GM23248 (cell line): ENCODE measurements at places on chromosomes 5 and 9.

DNA sequence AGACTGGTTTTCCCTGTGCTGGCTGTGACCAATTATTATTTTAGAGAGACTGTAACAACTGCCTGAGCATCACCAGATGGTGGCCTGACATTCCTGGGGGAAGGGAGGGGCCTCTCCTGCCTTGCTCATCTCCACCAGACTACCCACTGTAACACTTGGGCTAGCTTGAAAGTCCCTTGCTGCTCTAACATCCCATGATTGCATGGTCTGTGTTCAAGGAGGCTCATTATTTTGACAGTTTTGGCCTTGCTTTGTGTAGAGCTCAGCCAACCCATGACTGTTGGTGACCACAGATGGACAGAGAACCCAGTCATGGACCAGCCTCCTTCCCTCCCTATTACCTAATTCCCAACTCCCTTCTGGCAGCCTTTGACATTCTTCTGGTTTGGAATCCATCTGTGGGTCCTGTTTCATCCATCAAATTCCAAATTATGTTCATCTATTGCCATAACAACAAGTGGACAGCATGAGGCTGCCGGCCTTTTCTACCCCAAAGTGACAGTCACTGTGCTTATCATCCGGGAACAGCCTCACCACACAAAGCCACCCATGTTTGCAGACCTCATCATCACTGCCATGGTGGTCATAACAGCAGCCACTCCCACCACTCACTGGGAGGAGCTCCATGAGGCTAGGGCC lies 49.0 kb upstream of the ICE1 start:
- DNase-seq, result peak; percentile 15

GRCh38 chr9:84357275-84357674 lies 16.7 kb upstream of the SLC28A3 start:
- DNase-seq, result peak; percentile 19

DNA sequence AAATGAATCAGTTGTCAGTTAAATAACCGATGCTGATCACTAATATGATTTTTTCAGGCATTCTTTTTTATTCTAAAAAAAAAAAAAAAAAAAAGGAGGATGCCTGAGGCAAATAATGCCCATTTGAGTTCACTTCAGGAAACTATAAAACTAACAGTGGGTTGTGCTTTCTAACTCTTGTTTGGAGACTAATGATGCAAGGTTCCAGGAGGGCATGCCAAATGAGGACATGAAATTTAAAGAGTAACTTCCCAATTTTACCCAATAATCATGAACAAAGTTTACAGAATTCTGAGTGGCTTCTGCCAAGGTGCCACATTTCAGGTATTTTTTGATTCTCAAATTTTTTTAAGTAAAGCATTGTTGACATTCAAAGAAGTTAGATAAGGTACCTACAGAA lies 41.0 kb downstream of the CEP120 start:
- DNase-seq, result no peak

- DNase-seq, result no peak
These were observed 62.9 kb downstream of the MAMDC2 start for GRCh38 chr9:70106571-70106970.

DNA sequence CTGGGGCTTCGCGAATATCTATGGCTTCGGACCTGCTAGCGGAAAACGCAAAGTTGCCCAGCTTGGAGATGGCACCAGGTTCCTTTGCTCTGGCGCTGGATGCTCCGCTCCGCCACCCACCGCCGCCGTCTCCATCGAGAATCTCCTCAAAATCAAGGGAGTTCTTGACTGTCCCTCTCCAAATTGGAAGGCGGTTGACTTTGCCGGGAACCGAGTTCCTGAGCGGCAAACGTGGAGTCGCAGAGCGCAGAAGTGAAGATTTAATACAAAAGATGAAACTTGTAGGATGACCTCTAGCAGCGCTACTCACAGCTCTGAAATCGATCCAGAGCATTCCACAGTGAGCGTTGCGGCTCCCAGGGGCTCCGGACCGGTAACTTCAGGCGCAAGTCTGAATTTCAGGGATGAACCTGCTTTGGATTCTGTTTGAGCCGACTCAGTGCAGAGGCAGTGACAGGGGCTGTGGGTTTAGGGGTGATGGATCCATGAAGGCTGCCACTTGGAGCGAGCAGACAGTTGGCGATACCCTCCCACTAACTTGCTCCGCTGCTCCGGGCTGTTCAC lies 1641.5 kb upstream of the C9orf72 start:
- DNase-seq, result no peak

DNA sequence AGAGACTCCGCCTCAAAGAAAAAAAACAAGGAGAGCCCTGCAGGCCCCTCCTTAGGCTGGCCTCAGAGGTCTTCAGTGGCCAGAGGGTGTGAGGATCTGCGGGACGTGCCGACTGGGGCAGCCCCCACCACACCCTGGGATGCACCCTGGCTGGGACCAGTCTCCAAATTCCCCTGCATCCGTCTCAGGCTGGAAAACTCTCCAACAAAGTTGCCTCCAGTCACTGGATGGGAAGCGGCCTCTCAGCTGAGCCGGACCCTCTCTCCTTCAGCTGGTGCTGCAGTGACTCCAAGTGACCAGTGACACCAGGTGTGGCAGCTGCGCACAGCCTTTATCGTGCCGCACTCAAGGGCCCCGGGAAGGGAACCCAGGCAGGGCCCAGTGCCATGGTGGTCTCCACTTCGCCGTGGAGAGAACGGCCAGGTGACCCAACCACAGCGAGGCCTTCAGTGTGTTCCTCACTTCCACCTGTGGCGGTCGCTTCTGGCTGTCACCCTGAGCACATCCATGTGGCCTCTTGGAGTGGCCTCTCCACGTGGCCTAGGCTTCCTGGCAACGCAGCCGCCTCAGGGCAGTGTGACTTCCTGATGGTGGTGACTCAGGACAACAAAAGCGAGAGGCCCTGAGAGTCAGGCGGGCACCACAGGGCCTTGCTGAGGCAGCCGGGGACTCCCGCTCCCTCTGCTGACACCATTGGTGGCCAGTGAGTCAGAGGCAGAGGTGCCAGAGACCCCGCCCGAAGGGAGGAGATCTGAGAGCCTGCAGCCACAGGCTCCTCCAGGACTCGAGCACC lies 19.3 kb upstream of the CAMSAP1 start:
- peak; percentile 96 for DNase-seq

GRCh38 chr5:31114817-31115216 lies 78.7 kb upstream of the CDH6 start:
- DNase-seq, result no peak

DNA sequence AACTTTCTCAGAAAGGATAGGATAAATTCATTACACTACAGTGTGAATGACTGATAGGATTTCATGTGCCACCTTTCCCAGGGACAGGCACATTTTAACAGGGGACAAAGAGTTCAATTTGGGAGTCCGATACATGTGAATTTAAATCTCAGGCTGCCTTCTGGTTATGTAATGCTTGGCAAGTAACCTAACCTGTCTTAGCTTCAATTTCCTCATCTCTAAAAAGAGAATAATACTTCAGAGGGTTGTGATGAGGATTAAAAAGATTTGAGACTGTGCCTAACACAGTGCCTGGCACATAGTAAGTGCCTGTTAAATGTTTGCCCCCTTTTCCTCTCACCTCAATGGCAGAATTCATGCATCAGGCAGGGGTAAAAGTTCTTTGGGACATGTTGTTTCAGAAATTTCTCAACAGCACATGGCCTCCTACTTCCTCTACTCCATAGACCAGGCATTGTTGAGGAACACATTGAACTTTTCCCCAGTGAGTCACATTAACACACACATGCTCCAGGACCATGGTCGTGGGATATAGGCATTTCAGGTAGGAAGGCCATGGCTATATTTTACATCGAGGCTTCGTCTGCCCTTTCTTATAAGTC lies 94.6 kb upstream of the EGFLAM start:
- no peak for DNase-seq

DNA sequence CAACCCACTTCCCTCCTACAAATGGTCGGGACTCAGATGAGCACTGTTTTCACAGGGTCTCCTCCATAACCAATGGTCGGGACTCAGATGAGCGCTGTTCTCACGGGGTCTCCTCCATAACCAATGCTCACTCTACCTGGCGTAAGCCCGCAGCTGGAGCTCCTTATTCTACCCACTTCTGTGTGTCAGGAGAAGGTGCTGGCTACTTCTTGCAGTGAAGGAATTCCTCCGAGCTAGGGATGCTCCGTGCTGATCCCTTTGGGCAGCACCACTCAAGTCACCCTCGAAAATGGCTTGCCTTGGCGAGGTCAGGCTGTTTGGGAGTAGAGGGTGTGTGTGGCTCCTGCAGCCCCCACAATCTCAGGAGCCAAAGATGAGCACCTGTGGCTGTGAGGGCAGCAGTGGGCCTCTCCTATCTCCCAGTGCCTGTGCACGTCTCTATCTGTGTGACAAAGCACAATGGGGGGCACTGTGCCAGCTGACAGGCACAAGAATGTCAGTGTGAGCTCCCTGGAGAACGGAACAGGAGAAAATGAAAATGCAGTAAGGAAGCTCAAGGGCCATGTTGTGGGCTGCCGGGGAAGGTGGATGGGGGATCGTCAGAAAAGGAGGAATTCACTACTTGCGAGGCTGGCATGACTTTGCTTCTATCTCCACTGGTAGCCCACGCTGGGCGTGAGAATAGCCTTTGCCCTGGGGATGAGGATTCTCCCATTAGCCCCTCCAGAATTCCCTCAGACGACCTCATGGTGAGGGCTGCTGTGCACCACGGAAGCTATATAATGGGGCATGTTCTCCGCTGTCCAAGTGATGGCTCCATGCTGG lies 3.9 kb upstream of the BTNL9 start:
- no peak for DNase-seq

GRCh38 chr5:146758938-146759337 lies 119.6 kb downstream of the PPP2R2B start:
- no peak for DNase-seq

DNA sequence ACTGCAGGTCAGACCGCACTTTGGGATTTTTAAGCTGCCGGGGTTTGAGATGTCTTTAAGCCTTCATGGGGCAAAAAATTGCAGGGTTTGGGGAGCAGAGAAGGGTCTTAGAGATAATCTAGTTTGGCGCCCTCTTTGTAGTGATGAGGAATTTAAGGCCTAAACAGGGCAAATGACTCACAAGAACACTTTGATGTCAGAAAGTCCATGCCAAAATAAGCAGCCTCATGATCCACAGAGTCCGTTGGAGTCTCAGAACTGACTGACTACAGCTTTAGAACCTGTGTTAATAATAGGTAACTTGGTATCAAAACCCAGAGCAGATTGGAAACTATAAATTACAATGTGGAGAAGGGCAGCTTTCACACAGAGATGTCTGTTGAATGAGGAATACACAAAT lies 35.9 kb upstream of the PTGS1 start:
- peak; percentile 28 for DNase-seq

GRCh38 chr5:90014420-90014819 lies 395.1 kb downstream of the CETN3 start:
- DNase-seq, result no peak

GRCh38 chr5:159412284-159413046 lies 82.2 kb upstream of the IL12B start:
- DNase-seq, result no peak

GRCh38 chr9:133103183-133103986 lies 17.7 kb downstream of the RALGDS start:
- DNase-seq, result peak; percentile 45

DNA sequence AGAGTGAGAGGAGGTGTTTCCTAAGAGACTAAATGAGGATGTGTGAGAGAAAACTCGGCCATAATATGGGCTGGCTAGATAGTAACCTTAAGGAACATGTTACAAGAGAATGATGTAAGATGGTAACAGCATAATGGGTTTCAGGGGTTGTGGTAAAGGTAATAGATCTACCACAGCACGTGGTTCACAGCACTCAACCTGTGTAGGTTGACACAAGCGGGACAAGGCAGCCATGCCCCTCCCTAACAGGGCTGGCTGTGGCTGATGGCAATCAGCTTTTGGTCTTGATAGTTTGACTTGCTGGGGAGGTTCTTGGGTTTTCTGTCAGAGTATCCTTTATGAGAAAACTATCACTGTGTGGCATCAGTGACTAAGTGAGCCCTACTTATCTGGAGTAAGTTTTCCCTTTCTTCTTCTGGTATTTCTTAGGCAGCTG lies 138.6 kb downstream of the TRIO start:
- no peak for DNase-seq

DNA sequence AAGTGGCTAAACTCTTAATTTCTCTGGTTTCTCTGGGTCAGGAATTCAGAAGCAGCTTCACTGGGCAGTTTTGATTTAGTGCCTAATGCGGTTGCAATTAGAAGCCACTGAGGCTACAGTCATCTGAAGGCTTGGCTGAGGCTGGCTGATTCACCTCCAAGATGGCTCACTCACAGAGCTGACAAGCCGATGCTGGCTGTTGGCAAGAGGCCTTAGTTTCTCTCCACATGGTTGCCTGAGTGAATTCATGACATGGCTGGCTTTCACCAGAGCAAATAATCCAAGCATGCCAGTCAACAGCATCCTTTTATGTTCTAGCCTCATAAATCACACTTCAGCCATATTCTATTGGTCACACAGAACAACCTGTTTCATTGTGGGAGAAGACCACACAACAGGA lies 2.8 kb upstream of the CDK7 start:
- peak; percentile 83 for DNase-seq

- peak; percentile 90 for DNase-seq
These were observed 196.5 kb downstream of the TLE1 start for GRCh38 chr9:81492710-81493447.

DNA sequence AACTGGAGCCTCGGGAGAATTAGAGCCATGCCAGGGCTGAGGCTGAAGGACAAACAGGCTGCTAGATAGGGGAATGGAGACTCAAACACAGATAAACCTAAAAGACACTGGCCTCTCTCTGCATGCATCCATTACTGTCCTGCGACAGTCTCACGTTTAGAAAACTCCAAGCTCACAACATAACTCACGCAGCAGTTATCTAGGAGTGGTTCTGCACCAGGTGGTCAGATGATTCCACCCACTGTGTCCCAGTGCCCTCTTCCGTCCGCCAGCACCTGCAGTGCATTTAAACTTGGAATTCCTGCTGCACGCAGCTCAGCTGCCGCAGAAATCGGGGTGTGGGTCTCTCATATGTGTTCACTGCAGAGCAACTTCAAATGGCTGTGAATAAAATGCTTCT lies 272.6 kb upstream of the IRX2 start:
- no peak for DNase-seq

DNA sequence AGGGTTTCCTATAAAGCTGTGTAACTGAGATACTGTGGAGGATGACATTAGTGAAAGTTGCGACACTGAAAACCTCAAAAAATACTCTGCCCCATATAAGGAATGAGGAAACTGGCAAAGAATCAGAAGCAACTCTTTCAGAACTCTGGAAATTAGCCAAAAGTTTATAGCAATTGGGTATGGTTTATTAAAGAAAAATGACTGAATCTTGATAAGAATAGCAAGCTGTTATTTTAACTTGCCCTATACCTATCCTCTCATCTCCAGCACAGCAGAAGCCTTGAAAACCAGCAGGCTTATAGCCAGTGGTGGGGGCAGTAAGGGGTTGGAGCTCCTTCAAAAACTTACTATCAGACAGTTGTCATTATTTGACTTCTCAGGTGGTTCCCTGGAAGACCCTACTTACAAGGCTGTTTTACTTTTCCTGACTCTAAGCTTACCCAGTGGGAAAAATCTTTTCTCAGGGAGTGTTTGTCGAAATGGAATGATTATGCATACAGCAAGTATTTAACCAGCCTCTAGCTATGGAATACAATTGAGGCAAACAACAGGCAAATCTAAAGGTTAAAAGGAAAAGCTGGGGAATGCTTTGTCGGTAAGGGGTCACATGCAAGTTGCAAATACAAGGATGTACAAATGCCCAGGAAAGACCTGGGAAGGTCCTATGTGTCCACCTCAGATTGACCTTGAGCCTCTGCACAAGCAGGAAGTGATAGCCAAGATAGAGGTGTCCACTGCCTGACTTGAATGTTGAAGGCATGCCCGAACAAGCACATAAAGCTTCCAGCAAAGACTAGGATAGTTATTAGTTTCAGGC lies 21.0 kb upstream of the FAM151B start:
- DNase-seq, result peak; percentile 65

- no peak for DNase-seq
These were observed 21.6 kb downstream of the SH3TC2 start for GRCh38 chr5:149041242-149041641.
